ENCODE measurements at places on chromosomes 2 and 18. TPM values are rescaled to one million over a fixed set of nuclear protein-coding genes. Genes with fewer than 3 reads are reported as not detected.

Gene CHST9
- total RNA-seq: 3.1 TPM

Gene DUSP2
- 0.98 TPM for total RNA-seq

Gene KLHL41
- total RNA-seq: 0.18 TPM

Gene ATP6V1B1
- not detected for total RNA-seq

Gene GAREM2
- 0.15 TPM for total RNA-seq

Gene CYP26B1
- 4.4 TPM for total RNA-seq

Gene CMPK2
- total RNA-seq: 3.2 TPM

Gene PXDN
- 9.4 TPM for total RNA-seq

Gene VIL1
- total RNA-seq: 2.6 TPM

Gene NT5DC4
- not detected for total RNA-seq

Gene GLB1L
- total RNA-seq: 3.1 TPM

Gene R3HDM1
- total RNA-seq: 12.4 TPM

Gene ADRA2B
- 11.4 TPM for total RNA-seq

Gene SCN9A
- total RNA-seq: 2.2 TPM

Gene VPS4B
- total RNA-seq: 24.7 TPM

Gene CFAP65
- total RNA-seq: 0.05 TPM

Gene LRPPRC
- total RNA-seq: 38.4 TPM

Measured in left lobe of liver (tissue), 2 donors.